Gastroesophageal sphincter (tissue), 4 donors: ENCODE measurements at places on chromosomes 12 and 14.

DNA sequence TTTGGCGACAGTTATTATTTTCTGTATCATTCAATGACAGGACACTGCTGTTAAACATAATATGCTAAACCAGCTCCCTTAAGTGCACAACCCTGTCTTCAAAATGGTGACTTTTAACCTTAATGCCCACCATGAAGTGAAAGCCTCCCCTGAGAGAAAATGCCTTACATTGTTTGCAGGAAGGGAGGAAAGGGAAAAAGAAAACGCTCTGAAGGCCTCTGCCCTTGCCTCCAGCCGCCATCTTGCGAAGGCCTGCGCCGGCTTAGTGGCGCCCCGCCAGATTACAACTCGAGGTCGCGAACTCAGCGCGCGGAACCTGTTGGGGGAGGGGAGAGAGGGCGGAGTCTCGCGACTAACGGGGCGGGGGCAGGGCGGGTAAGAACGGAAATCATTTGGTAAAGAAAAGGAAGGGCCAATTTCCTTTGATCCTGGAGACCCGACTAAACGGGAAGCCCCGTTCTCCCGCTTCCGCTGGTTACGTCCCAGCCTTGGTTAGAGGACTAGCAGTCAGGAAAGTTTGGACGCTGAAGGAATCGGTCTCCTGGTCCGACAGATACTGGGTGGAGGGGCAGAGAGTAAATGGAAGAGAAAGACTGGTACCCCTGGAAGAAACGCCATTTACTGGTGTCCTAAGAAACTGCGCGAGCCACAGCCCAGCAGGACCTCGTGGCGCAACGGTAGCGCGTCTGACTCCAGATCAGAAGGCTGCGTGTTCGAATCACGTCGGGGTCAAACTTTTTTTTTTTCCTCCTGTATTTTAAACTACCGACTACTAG, 11.6 kb upstream of the TMPO start:
- H3K27ac ChIP-seq, result peak overlapping the region; percentile 95
- ATAC-seq, result peak; percentile 93
- no peaks in the 10 kb centered on the region for H3K27me3 ChIP-seq
- peak overlapping the region; percentile 86 for H3K4me3 ChIP-seq
- no peaks in the 10 kb centered on the region for H3K36me3 ChIP-seq
- no peaks in the 10 kb centered on the region for H3K4me1 ChIP-seq

DNA sequence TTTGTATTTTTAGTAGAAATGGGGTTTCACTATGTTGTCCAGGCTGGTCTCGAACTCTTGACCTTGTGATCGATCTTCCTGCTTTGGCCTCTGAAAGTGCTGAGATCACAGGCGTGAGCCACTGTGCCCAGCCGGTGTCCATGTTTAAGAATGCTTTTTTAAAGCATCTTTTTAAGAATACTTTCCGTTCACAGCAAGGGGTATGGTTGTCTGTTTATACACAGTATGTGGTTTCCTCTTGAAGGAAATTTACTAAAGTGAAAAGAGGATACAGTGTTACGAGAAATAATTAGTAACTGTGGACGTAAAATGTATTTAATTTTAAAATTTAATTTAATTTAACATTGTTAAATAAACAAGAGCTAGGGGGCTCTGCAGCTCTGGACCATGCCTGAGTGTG, 73.4 kb downstream of the GSC start:
- ATAC-seq, result no peak
- H3K4me3 ChIP-seq, result no peak overlapping the region
- H3K27me3 ChIP-seq, result peaks cover 20% of the 10 kb centered on the region

DNA sequence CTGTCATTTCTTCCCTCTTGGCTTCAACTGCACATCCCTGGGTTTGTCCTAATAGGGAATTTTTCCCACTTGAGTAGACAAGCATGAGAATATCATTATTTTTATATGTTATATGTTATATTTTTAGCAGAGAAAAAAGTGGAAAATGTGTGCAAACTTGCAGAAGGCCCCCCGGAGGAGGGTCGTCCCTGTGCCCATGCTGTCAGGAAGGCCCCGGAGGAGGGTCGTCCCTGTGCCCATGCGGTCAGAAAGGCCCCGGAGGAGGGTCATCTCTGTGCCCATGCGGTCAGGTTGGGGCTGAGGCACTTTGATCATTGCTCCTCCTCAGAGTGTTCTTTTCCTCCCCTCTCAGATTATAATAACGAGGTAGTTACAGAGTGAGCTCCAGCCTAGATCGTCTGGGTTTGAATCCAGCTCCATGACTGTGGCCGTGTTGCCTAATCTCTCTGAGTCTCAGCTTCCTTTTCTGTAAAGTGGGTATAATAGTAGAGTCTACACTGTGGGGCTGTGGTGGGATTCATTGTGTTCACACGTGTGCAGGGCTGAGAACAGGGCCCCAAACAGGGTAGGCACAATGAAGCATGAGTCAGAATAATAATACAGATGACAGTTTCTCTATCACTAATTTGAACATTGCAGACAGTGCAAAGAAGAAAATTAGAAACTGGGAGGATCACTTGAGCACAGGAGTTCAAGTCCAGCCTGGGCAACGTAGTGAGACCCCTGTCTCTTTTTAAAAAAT, 33.4 kb downstream of the ELK3 start:
- no peak overlapping the region for H3K4me3 ChIP-seq
- H3K27ac ChIP-seq, result peak overlapping the region; percentile 43
- ATAC-seq, result no peak
- no peaks in the 10 kb centered on the region for H3K36me3 ChIP-seq
- H3K27me3 ChIP-seq, result no peaks in the 10 kb centered on the region

DNA sequence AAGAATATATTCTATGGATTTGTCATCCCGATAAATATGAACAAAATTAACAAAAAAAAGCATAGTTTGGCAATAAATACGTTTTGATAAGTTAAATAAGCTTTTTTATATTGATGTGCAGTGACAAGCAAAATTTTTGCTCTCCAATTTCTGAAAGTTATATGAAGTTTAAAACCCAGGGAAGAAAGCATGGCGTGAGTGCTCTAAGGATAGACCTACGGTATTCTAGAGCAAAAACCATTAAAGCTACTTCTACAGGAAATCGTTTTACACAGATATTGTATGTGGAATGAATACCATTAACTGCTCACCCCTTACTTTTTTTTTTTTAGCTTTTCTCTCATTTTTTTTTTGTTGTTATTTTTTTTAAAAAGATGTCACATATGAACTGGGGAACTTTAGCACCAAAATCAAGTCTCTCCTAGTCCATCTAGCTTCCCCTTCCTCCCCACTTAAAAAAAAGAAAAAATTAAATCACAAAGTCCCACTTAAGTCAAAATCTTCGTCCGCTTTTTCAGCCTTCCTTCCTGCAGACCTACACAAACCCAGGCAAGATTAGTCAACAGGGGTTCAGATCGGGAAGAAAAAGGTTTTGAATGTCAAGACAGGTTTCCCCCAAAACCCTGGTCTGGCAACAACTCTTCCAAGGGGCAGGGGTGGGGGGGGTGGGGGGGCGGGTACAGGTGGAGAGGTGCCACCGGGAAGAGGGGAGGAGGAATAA, 4.4 kb downstream of the ZFP36L1 start:
- no peaks in the 10 kb centered on the region for H3K4me1 ChIP-seq
- no peaks in the 10 kb centered on the region for H3K36me3 ChIP-seq
- no peaks in the 10 kb centered on the region for H3K27me3 ChIP-seq
- no peak for ATAC-seq

GRCh38 chr14:99924379-99924778, 131.2 kb downstream of the EML1 start:
- H3K27me3 ChIP-seq, result no peaks in the 10 kb centered on the region
- H3K27ac ChIP-seq, result no peak overlapping the region
- peaks cover 80% of the 10 kb centered on the region for H3K36me3 ChIP-seq
- ATAC-seq, result no peak

DNA sequence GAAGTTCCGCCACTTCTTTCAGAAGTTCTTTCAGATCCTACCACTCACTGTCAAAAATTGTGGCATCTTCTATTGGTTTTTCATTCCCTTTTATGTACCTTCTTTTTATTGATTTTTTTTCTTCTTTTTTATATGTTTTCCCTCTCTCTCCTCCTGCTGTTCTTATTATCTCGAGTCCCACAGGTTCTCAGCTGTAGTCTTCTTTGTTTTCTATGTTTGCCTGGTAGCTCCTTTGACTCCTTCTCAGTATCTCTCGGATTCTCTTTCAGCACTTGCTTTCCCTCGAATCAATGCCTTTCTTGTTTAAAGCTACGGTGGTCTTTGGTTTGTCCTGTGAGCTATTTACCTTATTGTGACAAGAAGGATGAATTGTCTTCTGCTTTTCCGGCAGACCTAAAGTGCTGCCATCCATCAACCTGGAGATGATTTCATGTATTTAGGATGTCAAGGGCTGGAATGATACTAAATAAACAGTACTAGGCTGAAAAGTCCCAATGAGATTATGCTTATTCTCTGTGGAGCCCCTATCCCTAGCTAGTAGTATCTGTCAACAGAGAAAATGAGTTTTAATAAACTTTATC, 541.7 kb downstream of the NOVA1 start:
- H3K27me3 ChIP-seq, result no peaks in the 10 kb centered on the region
- H3K4me3 ChIP-seq, result no peak overlapping the region
- no peaks in the 10 kb centered on the region for H3K4me1 ChIP-seq
- no peak for ATAC-seq
- no peaks in the 10 kb centered on the region for H3K36me3 ChIP-seq

DNA sequence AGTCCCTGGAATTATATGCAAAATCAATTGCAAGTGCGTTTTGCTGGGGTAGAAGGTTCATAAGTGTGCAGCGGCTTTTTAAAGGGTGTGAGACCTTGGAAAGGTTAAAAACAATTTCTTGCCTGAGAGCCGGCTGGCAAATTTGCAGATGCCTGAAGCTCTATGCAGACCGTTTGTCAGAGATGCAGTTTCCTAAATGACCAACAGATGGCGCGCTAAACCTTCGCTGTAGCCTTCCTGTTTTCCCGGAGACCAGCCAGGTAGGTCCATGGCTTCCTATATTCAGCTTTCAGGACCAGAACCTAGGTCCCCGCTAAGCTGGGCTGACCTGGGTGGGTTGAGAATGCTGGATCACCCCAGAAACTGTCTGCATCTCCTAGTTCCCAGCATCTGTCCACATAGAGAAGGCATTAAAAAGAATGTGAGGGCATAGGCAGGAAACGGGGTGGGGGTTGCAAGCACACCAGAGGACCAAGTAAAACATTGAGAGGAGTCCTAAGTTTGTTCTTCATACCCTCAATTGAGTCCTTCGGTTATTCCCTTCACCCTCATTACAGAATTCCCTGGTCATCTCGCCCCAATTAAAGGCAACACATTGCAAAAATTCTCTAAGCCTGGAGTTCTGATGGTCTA, 5.7 kb upstream of the NOS1 start:
- H3K4me3 ChIP-seq, result no peak overlapping the region
- H3K27ac ChIP-seq, result no peak overlapping the region
- peaks cover 80% of the 10 kb centered on the region for H3K27me3 ChIP-seq
- ATAC-seq, result no peak

DNA sequence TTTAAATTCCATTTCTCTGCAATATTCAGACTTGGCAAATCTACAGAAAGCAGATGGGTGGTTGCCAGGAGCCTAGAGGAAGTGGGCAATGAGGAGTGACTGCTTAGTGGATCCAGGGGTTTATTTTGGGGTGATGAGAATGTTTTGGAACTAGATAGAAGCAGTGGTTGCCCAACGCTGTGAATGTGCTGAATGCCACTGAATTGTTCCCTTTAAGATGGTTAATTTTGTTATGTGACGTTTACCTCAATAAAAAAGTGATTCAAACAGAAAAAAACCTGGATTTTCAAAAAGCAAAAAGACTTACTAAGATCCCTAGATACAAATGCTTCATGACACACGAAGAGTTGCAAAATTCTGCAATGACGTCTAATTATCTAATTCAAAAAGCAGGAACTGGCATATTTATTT, 34.2 kb downstream of the DAO start:
- H3K27me3 ChIP-seq, result no peaks in the 10 kb centered on the region
- H3K4me3 ChIP-seq, result no peak overlapping the region
- ATAC-seq, result peak; percentile 52

DNA sequence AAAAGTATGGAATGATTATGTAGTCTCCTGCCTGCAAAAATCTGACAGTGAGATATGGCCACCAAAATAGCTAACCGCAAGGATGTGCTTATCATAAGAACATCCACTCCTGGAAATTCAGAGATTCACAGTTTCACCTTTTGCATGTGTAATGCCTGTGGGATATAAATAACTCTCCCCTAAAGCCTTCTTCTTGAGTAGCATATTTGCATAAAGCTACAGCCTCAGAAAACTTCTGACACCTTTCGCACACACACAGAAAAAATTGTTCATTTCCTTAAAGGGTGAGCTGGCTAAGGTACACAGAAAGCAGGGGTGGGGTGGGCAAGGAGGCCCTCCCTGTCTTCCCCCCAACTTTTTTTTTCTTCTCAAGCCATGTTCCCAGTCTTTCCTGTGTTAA, 3.1 kb upstream of the IGF1 start:
- H3K36me3 ChIP-seq, result no peaks in the 10 kb centered on the region
- H3K4me1 ChIP-seq, result peaks cover 40% of the 10 kb centered on the region
- no peak for ATAC-seq
- no peak overlapping the region for H3K4me3 ChIP-seq
- H3K27me3 ChIP-seq, result no peaks in the 10 kb centered on the region

- no peaks in the 10 kb centered on the region for H3K4me1 ChIP-seq
- ATAC-seq, result no peak
- no peak overlapping the region for H3K4me3 ChIP-seq
- no peaks in the 10 kb centered on the region for H3K27me3 ChIP-seq
Observed at GRCh38 chr14:56949828-56950227, 139.5 kb upstream of the OTX2 start.

DNA sequence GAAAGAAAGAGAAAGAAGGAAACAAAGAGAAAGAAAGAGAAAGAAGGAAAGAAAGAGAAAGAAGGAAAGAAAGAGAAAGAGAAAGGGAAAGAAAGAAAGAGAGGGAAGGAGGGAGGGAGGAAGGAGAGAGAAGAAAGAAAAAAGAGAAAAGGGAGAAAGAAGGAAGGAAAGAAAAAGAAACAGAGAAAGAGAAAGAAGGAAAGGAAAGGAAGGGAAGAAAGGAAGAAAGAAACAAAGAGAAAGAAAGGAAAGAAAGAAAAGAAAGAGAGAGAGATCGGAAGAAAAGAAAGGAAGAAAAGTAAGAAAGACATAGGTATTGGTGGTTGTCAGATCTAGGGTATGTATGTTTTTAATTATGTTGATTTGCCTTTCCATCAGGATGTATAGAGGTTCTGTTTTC, 342.3 kb downstream of the FOXG1 start:
- H3K36me3 ChIP-seq, result no peaks in the 10 kb centered on the region
- H3K27me3 ChIP-seq, result no peaks in the 10 kb centered on the region
- ATAC-seq, result no peak
- H3K27ac ChIP-seq, result no peak overlapping the region
- no peak overlapping the region for H3K4me3 ChIP-seq

DNA sequence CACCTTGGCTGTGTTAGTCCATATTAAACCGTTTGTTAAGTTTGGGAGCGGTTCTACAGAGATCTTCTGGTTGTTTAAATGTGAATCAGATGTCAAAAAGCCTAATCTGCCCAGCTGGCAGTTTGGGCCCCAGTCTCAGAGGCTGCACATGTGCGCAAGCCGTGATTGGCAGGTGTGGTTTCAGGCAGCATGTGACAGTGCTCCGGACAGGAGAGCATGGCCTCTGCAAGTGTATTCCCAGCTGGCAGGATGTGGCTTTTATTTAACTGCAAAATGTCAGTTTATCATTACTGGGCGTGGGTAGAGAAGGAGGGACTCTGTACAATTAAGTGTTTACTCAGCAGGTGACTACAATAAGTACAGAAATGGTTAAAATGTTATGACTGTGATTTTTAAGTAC, 77.5 kb downstream of the PELI2 start:
- H3K4me1 ChIP-seq, result peaks cover 5% of the 10 kb centered on the region
- H3K27me3 ChIP-seq, result no peaks in the 10 kb centered on the region
- no peak for ATAC-seq
- H3K36me3 ChIP-seq, result no peaks in the 10 kb centered on the region
- no peak overlapping the region for H3K4me3 ChIP-seq

GRCh38 chr14:69378274-69378673, 19.8 kb downstream of the ERH start:
- no peak for ATAC-seq
- no peaks in the 10 kb centered on the region for H3K4me1 ChIP-seq
- H3K27ac ChIP-seq, result no peak overlapping the region
- no peaks in the 10 kb centered on the region for H3K27me3 ChIP-seq
